ENCODE measurements at places on chromosomes 7 and 10.

- no peak for DNase-seq
These were observed 595.8 kb upstream of the MKI67 start for GRCh38 chr10:128721963-128722445.

- DNase-seq = no peak
These were observed 199.7 kb downstream of the EXOC4 start for GRCh38 chr7:133452577-133452976.

GRCh38 chr7:105940109-105940508 is 23.0 kb upstream of the CDHR3 start:
- no peak for DNase-seq

GRCh38 chr10:93816123-93816747 is 58.5 kb downstream of the LGI1 start:
- no peak for DNase-seq

GRCh38 chr7:116812860-116813259 is 49.5 kb upstream of the CAPZA2 start:
- no peak for DNase-seq

DNA sequence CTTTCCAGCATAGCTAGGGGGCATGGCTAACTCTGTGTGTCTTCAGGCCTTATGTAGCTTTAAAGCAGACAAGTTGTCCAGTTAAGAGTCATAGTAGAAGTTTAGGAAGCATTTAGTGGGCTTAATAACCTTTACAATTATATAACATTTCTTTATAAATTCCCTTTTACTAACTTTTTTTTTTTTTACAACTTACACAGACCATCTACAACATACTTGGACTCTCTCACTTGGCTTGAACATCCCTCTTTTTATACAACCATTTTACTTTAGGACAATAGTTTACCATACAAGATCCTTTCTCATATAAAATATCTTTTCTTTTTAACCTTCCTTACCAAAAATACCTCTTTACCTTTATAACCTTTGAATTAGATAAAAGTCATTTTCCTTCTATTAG is 26.3 kb downstream of the SP4 start:
- DNase-seq = no peak

DNA sequence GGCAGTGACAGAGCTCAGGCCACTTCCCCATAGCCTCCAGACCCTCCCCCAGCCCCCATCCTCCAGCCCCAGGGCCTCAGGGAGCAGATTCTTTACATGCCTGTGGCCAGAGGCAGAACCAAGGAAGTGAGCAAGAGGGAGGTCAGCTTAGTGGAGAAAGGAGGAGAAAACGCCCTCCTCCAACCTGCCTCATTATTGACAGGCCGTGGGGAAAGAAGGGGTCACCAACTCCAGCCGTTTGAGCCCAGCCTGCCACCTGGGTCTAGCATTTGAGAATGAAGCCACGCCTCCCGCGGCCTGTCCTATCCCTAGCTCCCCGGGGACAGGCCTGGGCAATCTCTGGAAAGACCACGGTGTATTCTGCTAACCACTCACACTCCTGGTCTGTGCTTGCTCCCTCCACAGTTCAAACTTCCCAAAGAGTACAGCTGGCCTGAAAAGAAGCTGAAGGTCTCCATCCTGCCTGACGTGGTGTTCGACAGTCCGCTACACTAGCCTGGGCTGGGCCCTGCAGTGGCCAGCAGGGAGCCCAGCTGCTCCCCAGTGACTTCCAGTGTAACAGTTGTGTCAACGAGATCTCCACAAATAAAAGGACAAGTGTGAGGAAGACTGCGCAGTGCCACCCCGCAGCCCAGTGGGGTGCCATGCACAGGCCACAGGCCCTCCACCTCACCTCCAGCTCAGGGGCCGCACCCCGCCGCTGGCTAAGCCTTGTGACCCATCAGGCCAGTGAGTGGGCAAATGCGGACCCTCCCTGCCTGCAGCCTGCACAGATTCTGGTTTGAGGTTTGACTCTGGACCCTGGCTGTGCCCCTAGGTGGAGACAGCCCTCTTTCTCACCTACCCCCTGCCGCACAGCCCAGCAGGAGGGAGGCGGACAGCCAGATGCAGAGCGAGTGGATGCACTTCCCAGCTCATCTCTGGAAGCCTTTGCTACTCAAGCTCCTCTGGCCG is 14.3 kb upstream of the TRIM8 start:
- DNase-seq = no peak

- DNase-seq = no peak
These were observed 563.6 kb upstream of the SEMA3D start for GRCh38 chr7:85750454-85750949.

DNA sequence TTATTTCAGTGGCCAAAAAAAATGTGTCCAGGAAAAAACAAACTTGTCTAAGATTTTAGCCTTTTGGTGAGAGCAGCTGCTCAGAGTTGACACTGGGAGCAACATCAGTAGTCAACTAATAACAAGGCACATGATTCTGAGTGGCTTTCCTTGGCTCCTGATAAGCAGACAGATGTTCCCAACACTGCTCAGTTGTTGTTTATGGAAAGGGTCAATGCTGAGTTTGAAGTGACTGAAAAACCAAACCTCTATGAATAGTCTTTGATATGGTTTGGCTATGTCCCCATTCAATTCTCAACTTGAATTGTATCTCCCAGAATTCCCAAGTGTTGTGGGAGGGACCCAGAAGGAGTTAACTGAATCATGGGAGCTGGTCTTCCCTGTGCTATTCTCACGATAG is 12.3 kb downstream of the DYDC1 start:
- DNase-seq = no peak

DNA sequence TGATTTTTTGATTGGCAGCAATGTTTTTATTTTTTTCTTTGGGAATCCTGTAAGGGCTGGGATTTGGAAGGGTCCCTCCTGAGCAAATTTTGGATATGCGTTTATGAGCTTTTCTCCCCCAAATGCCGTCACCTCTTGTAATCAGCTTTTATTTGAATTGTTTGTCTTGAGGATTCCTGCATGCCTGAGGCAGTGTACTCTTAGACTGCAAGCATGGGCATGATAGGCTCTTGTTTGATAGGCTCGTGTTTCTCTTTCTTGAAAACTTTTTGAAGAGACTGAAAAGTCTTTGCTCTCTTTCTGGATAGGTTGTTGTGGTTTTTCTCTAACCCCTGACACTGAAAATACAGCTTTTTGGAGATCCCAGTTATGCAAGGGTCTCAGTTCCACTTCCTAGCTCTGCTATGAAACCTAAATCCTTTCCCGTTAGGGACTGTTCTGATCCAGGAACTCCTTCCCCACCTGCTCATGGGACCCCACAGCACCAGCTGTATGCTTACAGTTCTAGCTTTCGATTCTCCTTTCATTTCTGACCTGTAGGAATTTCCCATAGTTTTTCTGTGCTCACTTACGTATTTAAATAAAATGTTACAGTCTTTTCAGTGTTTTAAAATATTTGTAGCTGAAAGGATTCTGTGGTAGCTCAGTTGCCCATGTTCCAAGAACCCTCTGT is 17.2 kb downstream of the TSPAN13 start:
- DNase-seq = no peak

- DNase-seq = no peak
These were observed 319.7 kb upstream of the GHITM start for GRCh38 chr10:83819609-83820008.

DNA sequence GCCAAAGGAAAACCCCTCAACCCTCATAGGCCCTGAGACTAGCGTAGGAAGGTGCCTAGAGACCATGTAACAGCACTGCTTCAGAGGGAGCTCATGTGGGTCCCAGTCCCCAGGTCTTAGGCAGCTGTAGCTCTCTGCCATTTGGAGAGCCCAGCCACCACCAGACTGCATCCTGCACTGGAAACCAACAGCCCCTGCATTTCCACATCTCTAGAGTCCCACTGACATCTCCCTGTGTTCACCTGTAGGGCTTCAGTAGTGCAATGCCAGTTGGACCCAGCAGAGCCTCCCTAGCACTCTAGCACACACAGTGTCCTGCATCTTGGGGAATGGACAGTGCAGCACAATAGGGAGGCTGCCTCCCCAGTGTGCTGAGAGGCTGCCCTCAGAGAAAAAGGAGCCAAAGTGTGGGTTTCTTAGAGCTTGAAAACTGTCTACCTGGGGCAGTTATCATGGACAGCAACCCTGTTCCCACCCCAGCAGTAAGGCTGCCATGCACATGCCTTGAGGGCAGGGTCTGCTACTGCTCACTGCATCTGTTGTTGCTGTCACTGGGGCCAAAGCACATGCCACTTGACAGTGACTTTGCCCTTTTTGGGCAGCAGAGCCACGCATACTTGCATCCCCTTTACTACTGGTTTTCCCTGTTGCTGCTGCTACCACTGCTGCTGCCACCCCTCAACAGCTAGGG is 46.7 kb upstream of the ANTXRL start:
- no peak for DNase-seq

DNA sequence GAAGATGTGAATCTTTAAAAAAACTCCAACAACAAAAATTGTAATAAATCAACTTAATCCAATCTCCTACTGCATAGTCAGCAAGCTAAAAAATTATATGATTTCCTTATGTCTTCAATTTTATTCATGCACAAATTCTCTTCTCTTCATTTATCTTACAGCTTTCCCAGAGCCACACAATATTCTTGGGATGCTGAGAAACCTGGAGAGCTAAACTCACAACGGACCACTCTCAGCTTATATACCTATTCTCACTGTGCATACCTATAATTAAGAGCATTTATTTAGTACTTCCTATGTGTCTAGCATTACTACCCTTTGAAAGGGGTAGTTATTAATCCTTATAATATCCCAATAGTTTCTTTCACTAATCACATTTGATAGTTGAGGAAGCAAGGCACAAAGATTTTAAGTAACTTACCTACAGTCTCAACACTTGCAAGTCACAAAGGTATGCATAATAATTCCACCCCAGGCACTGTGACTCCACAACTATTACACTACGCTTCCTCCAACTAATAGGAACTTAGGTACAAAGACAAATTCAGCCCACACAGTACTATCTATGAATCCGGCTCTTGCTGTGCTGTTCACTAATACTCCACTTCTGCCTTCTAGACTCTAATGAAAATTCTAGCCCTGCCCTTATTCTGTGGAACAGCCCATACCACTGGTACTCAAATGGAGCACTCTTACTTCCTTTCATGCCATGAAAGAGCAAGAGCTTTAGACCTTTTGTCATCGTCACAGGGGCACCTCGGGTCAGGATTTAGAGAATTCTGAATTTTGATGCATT is 5.1 kb downstream of the CCDC71L start:
- DNase-seq = no peak

DNA sequence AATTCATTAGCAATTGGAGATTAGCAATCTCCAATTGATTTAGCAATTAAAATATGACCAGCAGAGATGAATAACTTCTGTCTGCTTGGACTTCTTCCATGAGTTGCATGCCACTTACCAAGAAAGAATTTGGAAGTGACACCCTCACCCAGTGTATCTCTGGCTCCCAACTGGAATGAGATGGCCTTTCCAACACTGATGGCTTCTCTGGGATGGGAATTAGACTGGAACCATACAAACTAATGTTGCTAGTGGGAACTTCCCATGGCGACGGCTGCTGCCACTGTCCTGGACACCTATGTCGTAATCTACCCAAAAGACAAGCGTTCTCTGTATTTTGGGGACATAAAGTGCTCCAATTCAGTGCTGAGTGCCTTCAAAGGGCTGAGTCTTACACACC is 192.3 kb downstream of the COBL start:
- no peak for DNase-seq

GRCh38 chr7:24637021-24637420 is 63.8 kb downstream of the PALS2 start:
- DNase-seq = no peak

- no peak for DNase-seq
These were observed 12.2 kb upstream of the RSBN1L start for GRCh38 chr7:77684030-77684429.

- DNase-seq = no peak
These were observed 30.2 kb downstream of the C10orf71 start for GRCh38 chr10:49329146-49329505.

GRCh38 chr10:71179382-71179781 is 33.0 kb upstream of the UNC5B start:
- DNase-seq = no peak

- DNase-seq = no peak
These were observed 56.1 kb downstream of the AGMO start for GRCh38 chr7:15505761-15506160.

GRCh38 chr7:150755473-150756099 is 18.4 kb downstream of the GIMAP5 start:
- DNase-seq = peak; percentile 51

DNA sequence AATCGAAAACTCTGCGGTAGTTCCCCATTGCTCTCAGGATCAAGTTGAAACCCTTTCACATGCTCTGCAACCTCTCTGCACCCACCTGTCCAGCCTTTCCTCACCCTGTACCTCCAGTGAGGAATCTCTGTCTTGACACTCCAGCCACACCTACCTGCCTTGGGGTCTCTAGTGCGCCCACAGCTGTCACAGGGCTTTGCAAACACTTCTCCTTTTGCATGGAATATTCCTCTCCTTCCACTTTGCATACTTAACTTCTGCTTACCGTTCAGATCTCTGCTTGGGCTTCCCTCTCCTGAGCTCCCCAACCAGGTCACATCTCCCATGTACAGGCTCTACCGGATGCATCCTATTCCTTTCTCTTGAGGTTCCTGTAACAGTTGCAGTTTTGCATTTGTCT is 6.6 kb upstream of the ZYX start:
- DNase-seq = no peak

GRCh38 chr7:66558201-66558641 is 70.5 kb upstream of the KCTD7 start:
- no peak for DNase-seq

DNA sequence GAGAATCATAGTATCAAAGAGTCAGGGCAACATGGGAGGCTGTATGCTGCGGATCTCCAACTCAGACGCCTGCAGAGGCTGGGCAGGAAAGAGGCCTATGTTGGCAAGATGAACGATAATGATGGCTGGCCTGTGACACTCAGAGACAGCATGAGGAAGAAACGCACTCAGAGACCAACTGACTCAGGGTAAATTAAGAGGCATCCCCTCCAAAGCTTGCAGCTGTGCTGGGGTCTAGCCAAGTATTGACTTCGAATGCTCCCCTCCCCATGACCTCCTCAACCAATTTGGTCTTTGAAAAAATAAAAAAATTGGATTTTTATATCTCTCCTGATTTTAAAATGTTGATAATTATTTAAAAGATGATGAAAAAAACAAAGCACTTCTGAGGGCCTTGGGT is 718.9 kb downstream of the GRID1 start:
- DNase-seq = no peak

DNA sequence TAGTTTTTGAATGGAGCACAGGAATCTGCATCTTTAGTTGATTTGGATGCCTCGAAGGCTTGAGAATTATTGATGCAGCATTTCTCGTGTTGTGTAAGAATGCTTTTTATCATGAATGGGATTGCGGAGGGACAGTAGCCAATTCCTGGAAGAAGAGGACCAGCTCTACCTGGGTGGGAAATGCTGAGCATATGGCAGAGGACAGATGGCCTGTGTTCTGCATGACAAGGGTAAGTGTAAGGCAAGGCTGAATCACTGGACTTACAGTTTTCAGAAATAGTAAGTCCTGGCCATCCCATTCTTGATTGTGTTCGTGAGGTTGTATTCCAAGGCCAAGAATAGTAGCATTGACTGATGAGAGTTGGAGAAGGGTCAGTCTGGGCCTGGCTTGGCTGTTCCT is 15.9 kb downstream of the RP9 start:
- no peak for DNase-seq

Data from effector memory CD4-positive, alpha-beta T cell (primary cell).